WERI-Rb-1 (cell line): ENCODE measurements at places on chromosomes 2 and 18.

DNA sequence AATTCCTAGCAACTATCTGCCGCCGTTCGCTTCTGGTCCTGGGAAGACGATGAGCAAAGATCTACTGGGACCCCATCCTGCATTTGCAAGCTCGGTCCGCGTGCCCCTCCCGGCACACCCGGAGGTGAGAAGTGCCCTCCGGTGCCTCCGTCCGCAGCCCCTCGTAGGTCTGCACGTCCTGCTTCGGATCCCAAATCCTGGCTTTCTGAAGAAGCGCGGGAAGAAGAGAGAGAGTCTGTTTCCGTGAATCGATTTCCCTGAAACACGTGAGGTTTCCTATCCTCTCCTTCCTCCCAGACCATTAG, 5.0 kb upstream of the OSR1 start:
- no peak for DNase-seq

DNA sequence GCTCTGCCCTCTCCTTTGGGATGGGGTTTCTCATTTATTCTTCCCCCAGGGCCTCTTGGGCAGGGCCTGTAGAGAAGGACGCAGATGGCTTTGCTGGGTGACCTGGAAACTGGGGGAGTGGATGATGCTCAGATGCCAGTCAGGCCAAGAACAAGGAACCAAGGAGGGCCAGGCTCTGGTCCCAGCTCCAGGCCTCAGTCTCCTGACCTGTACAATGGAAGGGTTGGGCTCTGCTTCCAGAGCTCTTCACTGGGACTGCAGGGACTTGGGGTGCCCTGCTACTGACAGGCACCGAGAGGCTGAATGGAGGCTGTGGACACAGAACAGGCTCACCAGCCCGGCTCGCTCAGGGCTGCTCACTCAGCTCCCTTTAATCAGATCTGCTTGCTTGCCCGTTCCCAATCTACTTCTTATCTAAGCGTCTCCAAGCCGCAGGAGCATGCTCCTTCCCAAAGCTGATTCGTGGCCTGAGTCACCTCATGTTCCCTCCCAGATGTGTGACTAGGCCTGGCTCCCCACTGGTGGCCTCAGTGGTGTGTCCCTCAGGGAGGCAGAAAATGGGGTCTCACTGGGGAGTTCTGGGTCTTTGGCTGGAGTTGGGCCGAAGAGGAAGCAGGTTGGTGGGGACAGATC, 82.6 kb upstream of the ODC1 start:
- no peak for DNase-seq

DNA sequence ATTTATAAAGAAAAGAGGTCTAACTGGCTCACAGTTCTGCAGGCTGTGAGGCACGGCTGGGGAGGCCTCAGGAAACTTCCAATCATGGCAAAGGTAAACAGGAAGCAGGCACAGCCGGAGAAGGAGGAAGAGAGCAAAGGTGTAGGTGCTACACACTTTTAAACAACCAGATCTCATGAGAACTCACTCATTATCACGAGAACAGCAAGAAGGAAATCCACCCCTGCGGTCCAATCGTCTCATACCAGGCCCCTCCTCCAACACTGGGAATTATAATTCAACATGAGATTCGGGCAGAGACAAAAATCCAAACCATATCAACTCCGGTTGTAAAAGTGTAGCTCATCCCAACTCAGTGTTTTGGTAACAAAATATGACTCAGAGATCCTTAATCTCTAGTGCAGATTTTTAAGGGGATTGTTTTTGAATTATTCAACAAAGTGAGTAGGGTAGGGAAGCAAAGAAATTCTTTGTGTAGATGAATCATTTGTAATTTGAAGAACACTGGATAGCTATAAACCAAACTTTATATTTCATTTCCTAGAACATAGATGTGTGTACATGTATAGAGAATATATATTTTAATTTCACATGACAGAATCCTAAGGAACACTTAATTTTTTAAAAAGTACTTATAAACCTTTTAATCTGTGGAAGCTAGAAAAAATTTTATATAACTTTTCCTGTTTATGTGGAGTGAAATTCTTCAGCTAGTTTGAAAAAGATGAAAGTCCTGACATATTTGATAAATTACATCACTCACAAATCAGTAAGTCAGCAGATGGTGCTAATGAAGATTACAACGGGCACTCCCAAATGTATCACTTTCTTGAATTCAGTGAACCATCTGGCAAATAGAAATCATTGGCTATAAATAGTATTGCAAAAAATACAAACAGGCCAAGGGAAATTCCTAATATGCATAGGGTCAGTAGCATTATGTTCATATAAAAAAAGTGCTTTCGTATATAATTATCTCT, 130.1 kb downstream of the OLA1 start:
- no peak for DNase-seq

GRCh38 chr2:177478029-177478428, 85.5 kb downstream of the AGPS start:
- no peak for DNase-seq

DNA sequence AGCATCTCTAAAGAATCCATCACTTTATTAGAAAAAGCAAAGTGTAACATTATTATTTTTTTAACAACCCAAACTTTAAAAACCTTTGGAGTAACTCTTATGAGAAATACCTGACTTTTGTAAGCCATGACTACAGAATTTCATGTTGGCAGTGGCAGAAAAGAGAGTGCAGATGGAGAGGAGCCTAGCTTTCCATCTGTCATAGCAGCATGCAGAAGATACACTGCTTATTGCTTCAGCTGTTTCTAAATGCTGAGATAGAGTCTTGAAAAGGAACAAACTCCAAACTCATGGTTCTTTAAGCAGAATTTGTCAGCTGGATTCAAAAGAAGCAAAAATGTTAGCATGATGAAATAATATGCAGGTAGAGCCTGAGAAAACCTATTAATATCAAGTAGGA, 1130.3 kb downstream of the DPP10 start:
- no peak for DNase-seq

GRCh38 chr18:58116818-58117217, 72.8 kb downstream of the NEDD4L start:
- no peak for DNase-seq

GRCh38 chr2:109659396-109660045, 45.4 kb downstream of the SOWAHC start:
- peak; percentile 30 for DNase-seq

GRCh38 chr2:86485802-86486201, 44.6 kb downstream of the KDM3A start:
- DNase-seq: no peak

- DNase-seq: no peak
These were observed 105.9 kb downstream of the TMX3 start for GRCh38 chr18:68608851-68609490.

GRCh38 chr18:11944252-11944651, 36.1 kb upstream of the MPPE1 start:
- no peak for DNase-seq

GRCh38 chr2:5022061-5022460, 670.1 kb upstream of the SOX11 start:
- no peak for DNase-seq

GRCh38 chr2:25976983-25977741, 5.1 kb downstream of the KIF3C start:
- no peak for DNase-seq

DNA sequence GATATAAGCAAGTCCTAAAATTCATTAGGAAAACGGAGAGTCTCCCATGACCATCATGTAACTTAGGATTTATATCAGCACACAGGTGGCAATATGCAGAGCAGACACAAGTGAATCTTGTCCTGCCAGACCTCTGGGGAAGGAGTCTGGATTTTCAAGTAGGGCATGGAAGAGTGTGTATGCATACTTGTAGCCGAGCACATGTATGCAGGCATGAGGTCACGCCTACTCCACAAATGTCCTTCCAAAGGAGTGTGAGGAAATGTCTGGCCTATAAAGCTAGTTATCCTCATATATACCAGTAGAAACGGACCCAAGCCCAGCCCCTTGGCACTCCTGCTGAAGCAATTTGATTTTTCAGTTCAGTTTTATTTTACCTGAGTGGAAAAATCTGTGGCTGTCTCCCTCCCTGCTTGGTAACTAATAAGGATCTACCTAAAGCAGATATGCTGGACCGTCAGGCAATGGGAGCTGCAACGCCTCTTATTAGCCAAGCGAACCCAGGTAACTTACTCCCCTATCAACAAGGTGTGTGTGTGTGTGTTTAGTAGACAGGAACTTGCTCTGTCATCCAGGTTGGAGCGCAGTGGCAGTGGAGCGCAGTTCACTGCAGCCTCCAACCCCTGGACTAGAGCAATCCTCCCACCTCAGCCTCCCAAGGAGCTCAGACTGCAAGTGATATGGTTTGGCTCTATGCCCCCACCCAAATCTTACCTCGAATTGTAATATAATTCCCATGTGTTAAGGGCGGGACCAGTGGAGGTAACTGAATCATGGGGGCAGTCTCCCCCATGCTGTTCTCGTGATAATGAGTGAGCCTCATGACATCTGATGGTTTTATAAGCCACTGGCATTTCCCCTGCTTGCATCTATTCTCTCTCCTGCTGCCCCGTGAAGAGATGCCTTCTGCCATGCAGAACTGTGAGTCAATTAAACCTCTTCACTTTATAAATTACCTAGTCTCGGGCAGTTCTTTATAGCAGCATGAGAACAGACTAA, 2.8 kb downstream of the STAT1 start:
- DNase-seq: no peak

DNA sequence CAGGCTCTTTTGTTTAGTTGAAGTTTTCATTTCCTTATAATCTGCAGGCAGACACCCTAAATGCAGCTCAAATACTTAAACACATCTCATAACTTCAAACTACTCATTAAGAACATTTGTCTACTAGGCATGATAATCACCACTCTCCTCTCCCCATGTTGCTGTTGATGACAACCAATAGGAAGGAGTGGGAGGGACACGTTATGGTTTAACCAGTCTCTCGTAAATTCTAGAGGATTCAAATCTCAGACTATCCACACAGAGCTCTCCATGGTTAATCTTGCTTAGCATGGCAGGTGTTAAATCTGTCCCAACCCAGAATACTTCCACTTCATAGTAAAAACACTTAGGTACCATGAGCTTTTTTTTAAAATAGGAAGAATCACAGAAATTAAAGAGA, 127.4 kb upstream of the AQP4 start:
- no peak for DNase-seq

GRCh38 chr2:175362331-175362730, 180.8 kb upstream of the ATP5MC3 start:
- no peak for DNase-seq

GRCh38 chr2:224958873-224959272, 83.4 kb downstream of the DOCK10 start:
- no peak for DNase-seq

GRCh38 chr2:160639472-160639871, 145.9 kb upstream of the RBMS1 start:
- DNase-seq: no peak

DNA sequence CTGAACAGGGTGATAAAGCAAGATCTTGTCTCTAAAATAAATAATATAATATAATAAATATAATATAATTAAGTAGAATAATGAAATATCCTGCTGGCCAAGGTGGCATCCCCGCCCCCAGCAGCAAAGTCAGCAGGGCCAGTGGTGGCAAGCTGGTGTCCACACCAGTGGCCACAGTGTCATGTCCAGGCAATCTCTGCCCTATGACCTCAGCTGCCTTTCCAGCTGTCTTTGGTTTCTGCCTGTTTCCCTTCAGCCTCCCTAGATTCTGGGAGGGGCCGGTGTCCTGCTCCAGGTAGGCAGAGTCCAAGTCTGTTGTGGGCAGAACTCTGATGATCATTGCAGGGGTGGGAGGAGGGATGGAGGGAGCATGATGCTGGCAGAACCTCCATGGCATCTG, 16.2 kb upstream of the STEAP3 start:
- no peak for DNase-seq

- no peak for DNase-seq
These were observed 192.2 kb downstream of the PLCL1 start for GRCh38 chr2:197996583-197996982.

DNA sequence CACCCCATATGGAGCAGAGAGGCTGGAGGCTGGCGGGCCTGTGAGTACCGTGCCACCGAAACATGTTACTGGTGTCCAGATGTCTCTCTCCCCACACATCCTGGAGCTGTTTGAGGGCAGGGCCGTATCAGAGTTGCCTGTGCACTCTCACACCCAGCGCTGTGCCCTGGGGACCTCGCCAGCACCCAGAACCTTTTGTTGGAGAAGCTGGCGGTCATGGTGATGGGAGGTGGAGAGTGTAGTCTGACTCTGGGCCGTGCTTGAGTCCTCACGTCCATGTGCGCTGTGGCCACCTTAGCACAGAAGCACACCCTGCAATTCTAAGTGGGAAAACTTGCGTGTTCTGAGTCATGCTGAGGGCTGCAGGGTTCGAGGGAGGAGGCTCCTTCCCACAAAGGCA, 259.2 kb downstream of the NDUFA10 start:
- DNase-seq: no peak

- no peak for DNase-seq
These were observed 10.0 kb downstream of the INPP4A start for GRCh38 chr2:98454500-98455235.

- no peak for DNase-seq
These were observed 1456.1 kb upstream of the ACVR2A start for GRCh38 chr2:146388757-146389156.

DNA sequence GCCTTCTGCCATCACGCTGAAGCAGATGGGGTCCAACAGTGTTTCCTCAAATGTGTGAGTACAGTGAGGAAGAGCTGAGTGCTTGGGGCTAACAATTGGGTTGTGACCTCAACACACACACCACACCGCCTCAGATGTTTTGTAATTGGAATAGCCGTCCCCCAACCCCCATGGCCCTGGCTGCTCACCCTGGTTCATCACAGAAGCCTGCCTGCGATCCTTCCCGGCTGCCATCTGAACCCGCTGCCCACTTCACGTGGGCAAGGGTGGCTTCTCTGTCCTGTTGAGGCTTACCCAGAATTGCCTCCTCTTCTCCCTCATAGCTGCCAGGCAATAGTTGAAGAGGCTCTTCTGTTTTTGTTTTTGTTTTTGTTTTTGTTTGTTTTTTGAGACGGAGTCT, 44.1 kb downstream of the TGOLN2 start:
- DNase-seq: no peak

- no peak for DNase-seq
These were observed 265.1 kb downstream of the MEIS1 start for GRCh38 chr2:66699793-66700676.

DNA sequence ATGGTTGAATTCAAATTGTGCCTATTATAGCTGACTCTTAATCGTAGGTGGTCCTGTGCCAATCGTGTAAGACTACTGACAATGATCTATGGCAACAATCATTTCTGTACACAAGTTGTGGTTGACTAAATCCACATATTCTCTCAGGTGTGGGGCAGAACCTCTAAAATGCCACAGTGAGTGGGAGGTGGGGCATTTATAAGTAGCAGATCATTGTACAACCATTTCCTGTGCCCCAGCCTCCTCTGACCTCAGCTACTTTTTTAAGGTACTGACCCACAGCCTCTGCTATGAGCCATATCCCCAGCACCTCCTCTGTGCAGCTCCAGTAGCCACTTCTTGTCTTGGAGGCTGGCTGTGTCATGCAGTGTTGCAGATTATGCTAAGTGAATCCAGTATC, 48.6 kb upstream of the RAPH1 start:
- no peak for DNase-seq

- DNase-seq: peak; percentile 95
These were observed 152.1 kb downstream of the PXDN start for GRCh38 chr2:1591978-1592907.

- DNase-seq: no peak
These were observed 136.0 kb downstream of the CTIF start for GRCh38 chr18:48674758-48675351.

GRCh38 chr2:141942006-141942789, 188.6 kb downstream of the LRP1B start:
- no peak for DNase-seq

GRCh38 chr2:26642429-26642828, 1.3 kb upstream of the CIB4 start:
- DNase-seq: no peak
